Chondrocyte (in vitro differentiated cells): ENCODE measurements at places on chromosomes 2 and 18. TPM values are rescaled to one million over a fixed set of nuclear protein-coding genes. Genes with fewer than 3 reads are reported as not detected.

GRCh38 chr2:8600456-8600855 is 81.4 kb upstream of the ID2 start:
- H3K27me3 ChIP-seq = no peaks in the 10 kb centered on the region
- no peaks in the 10 kb centered on the region for H3K36me3 ChIP-seq
- DNase-seq = peak; percentile 69
- H3K4me3 ChIP-seq = no peak overlapping the region
- H3K27ac ChIP-seq = no peak overlapping the region

DNA sequence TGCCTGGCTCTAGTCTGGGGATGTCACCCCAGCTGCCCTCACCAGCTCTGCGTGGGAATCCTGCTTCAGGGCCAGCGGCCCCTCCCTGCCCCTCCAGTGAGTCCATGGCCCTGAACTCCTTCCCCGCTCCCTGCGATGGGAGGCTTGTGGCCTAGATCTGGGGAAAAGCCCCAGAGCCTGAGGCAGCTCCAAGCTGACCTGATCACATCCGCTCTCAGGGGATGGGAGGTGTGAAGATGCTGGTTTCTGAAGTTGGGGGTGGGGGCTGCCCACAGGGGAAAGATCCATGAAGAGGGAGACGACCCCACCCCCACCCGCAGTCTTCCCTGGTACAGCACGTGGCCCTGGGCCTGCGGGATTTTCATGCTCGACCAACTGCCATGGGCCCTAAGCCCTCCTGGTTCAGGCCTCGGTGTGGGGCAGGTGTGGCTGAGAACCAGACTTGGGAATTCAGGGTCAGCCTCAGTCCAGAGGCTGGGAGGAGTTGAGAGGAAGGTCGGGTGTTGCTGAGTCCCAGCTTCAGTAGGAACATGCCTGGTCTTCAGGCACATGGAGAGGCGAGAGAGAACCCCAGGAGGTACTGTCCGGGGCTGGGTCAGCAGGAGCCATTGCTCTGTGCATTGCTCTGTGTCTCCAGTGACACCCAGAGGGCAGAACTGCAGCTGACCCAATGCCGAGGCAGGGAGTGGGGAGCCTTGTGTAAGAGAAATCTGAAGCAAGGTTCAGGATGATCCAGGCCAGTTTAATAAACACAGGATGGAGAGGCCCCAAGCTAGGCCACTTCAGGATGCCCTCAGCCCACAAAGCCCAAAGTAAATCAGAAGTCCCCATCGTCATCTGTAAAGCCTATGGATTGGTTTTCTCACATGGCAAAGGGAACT is 115.1 kb downstream of the CAPN13 start:
- no peaks in the 10 kb centered on the region for H3K27me3 ChIP-seq
- H3K4me3 ChIP-seq = no peak overlapping the region
- no peak overlapping the region for H3K27ac ChIP-seq
- DNase-seq = no peak
- no peaks in the 10 kb centered on the region for H3K36me3 ChIP-seq

DNA sequence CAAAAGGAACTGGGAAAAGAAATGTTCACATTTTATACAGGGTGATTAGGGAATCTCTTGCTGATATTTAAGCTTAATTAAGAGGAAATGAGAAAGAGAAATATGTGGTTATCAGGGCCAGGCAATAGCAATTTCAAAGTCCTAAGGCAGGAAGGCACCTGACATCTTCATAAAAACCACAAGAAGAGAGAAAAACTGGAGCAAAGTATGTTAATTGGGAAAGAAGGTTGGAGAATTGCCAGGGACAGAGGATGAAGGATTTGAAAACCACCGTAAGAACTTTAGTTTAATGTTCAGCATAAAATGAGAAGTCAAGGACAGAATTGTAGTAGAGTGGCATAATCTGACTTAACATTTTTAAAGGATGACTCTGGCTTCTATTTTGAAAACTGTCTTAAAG is 691.8 kb upstream of the NRXN1 start:
- H3K27me3 ChIP-seq = no peaks in the 10 kb centered on the region
- H3K4me1 ChIP-seq = no peaks in the 10 kb centered on the region
- H3K27ac ChIP-seq = no peak overlapping the region
- no peak for DNase-seq

DNA sequence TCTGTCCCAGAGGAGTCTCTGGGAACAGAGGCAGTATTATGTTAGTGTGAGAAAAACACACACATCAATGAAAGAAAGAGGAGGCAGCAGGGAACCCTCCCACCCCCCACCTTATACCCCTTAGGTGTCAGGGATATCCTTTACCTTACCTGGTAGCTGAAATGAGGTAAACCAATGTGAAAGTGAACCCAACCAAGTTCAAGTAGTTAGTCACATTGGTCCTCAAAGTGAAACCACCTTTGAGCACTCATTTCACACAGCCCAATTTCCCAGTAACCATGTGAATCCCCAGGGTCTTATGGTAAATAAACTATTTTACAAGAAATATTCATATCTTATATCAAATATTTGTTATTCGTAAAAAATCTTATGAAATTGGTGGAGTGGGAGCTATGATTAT is 377.8 kb downstream of the LRATD1 start:
- no peak for DNase-seq
- H3K27me3 ChIP-seq = no peaks in the 10 kb centered on the region
- H3K4me3 ChIP-seq = no peak overlapping the region
- H3K4me1 ChIP-seq = no peaks in the 10 kb centered on the region
- H3K27ac ChIP-seq = no peak overlapping the region

- peaks cover 79% of the 10 kb centered on the region for H3K4me1 ChIP-seq
- peak overlapping the region; percentile 96 for H3K4me3 ChIP-seq
- H3K27ac ChIP-seq = peak overlapping the region; percentile 94
- H3K36me3 ChIP-seq = no peaks in the 10 kb centered on the region
- no peak for DNase-seq
- H3K27me3 ChIP-seq = no peaks in the 10 kb centered on the region
Measured at GRCh38 chr2:113894156-113894743, 4.4 kb downstream of the ACTR3 start.

The CCDC150 gene
- 3.1 to 6.0 TPM (median 3.6 TPM) in 3 replicates for total RNA-seq

DNA sequence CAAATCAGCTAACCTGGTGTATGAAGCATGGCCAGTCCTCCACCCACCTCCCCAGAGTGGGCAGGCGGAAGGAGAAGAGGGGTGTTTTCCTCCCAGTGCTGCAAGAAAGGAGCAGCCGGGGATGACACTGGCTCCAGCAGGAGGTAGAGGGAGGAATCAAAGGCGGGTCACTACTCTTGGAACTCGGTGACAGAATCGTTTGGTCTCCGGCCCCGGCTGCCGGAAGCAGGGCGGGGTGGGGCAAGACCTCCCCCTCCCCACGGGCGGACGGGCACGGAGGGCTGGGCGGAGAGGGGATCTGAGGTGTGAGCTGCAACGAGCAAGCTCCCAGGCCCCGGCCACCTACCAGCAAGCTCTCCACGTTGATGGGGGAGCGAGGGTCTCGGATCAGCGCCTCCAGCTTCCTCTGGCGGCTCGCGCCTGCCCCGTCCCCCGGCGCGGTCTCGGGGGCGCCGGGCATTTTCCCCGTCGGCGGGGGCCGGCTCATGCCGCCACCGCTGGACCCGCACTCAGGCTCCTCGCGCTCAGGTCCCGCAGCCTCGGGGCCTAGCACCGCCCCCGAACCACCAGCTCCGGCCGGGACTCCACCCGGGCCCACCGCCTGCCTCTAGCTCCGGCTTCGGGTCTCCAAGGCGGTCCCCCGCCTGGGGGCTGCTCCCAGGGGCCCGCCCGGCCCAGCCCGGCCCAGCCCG is 640 bp downstream of the ROCK2 start:
- H3K27ac ChIP-seq = peak overlapping the region; percentile 97
- H3K4me3 ChIP-seq = peak overlapping the region; percentile 94
- DNase-seq = peak; percentile 88
- no peaks in the 10 kb centered on the region for H3K27me3 ChIP-seq

The ARHGAP25 gene
- 0.31 to 0.50 TPM in 2 of 3 replicates, not detected in the other for total RNA-seq
